Left lung (tissue), 14 donors: ENCODE measurements at places on chromosomes 11 and 22. TPM values are rescaled to one million over a fixed set of nuclear protein-coding genes. Genes with fewer than 3 reads are reported as not detected.

- no peak for DNase-seq
- H3K27ac ChIP-seq, result no peak overlapping the region
- no peaks in the 10 kb centered on the region for H3K36me3 ChIP-seq
- no peaks in the 10 kb centered on the region for H3K27me3 ChIP-seq
- H3K4me1 ChIP-seq, result no peaks in the 10 kb centered on the region
- no peak overlapping the region for H3K4me3 ChIP-seq
These were observed 7.2 kb upstream of the ZNF280A start for GRCh38 chr22:22527312-22527711.

- peak overlapping the region; percentile 69 for H3K27ac ChIP-seq
- DNase-seq, result peak; percentile 81
- peaks cover 42% of the 10 kb centered on the region for H3K4me1 ChIP-seq
- no peaks in the 10 kb centered on the region for H3K36me3 ChIP-seq
- H3K4me3 ChIP-seq, result no peak overlapping the region
- no peaks in the 10 kb centered on the region for H3K27me3 ChIP-seq
These were observed 6.6 kb downstream of the TNKS1BP1 start for GRCh38 chr11:57318178-57318577.

DNA sequence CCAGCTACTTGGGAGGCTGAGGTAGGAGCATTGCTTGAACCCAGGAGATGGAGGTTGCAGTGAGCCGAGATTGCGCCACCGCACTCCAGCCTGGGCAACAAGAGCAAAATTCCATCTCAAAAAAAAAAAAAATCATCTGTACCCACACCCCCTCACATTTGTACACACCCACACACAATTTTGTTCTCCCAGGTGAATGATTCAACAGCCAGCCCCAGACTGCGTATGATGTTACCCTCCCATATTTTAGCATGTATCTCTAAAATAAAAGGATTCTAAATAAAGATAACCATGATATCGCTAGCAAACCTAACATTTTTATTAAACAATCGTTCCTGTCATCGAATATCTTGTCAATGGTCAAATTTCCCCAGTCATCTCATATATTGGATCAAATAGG is 65.8 kb downstream of the BRD1 start:
- H3K36me3 ChIP-seq, result no peaks in the 10 kb centered on the region
- DNase-seq, result no peak
- H3K27me3 ChIP-seq, result no peaks in the 10 kb centered on the region

- H3K27me3 ChIP-seq, result no peaks in the 10 kb centered on the region
- H3K4me1 ChIP-seq, result no peaks in the 10 kb centered on the region
- H3K27ac ChIP-seq, result no peak overlapping the region
These were observed 78.9 kb upstream of the TBCEL start for GRCh38 chr11:120945042-120945441.

DNA sequence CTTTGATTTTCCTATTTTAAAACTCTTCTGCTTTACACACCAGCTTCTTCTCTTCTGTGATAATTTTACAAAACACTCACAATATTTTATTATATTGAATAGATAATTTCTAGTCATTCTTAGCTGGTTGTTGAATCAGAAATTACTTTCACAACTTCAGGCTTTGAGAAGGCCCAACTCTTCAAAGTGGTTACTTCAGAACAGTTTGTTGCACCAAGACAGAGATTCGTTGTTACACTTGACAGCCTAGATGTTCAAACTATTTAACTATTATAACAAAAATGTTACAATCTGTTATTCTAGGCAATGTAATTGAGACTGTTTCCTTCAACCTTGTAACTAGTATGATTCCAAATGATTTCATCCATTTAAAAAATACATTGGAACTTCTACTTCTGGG is 333.2 kb upstream of the CHORDC1 start:
- H3K4me1 ChIP-seq, result no peaks in the 10 kb centered on the region
- no peaks in the 10 kb centered on the region for H3K27me3 ChIP-seq
- no peak overlapping the region for H3K4me3 ChIP-seq
- no peak for DNase-seq
- no peak overlapping the region for H3K27ac ChIP-seq

The OR8J1 gene
- not detected for total RNA-seq

- no peaks in the 10 kb centered on the region for H3K4me1 ChIP-seq
- H3K4me3 ChIP-seq, result no peak overlapping the region
- H3K27me3 ChIP-seq, result no peaks in the 10 kb centered on the region
- no peak for DNase-seq
- no peaks in the 10 kb centered on the region for H3K36me3 ChIP-seq
These were observed 30.7 kb downstream of the SLC22A25 start for GRCh38 chr11:63212742-63213141.
